ENCODE measurements at places on chromosomes 7 and 10. TPM values are rescaled to one million over a fixed set of nuclear protein-coding genes. Genes with fewer than 3 reads are reported as not detected.
A peak's percentile ranks its signal among the peaks of the same experiment; 100 is the strongest.

- H3K27ac ChIP-seq = no peak overlapping the region
- H3K4me1 ChIP-seq = no peaks in the 10 kb centered on the region
- DNase-seq = no peak
- no peaks in the 10 kb centered on the region for H3K27me3 ChIP-seq
- no peaks in the 10 kb centered on the region for H3K36me3 ChIP-seq
Observed at GRCh38 chr10:126908729-126909128, 3.5 kb downstream of the DOCK1 start.

GRCh38 chr10:116737627-116738327 is 4.6 kb downstream of the HSPA12A start:
- no peak for DNase-seq
- H3K4me1 ChIP-seq = peaks cover 42% of the 10 kb centered on the region
- peak overlapping the region; percentile 89 for H3K27ac ChIP-seq
- no peaks in the 10 kb centered on the region for H3K27me3 ChIP-seq
- H3K36me3 ChIP-seq = no peaks in the 10 kb centered on the region

The OR6B1 gene
- total RNA-seq = not detected

- no peak overlapping the region for H3K4me3 ChIP-seq
- DNase-seq = no peak
- H3K36me3 ChIP-seq = no peaks in the 10 kb centered on the region
- no peak overlapping the region for H3K27ac ChIP-seq
Observed at GRCh38 chr7:31046723-31047122, 5.4 kb upstream of the ADCYAP1R1 start.

- no peak overlapping the region for H3K4me3 ChIP-seq
- peaks cover 28% of the 10 kb centered on the region for H3K4me1 ChIP-seq
- no peaks in the 10 kb centered on the region for H3K36me3 ChIP-seq
- peak; percentile 21 for DNase-seq
- no peaks in the 10 kb centered on the region for H3K27me3 ChIP-seq
- H3K27ac ChIP-seq = no peak overlapping the region
Observed at GRCh38 chr10:12846718-12847117, 154.8 kb downstream of the CCDC3 start.

The SEMA3C gene
- total RNA-seq = 127 TPM

- no peaks in the 10 kb centered on the region for H3K4me1 ChIP-seq
- no peak overlapping the region for H3K4me3 ChIP-seq
- H3K36me3 ChIP-seq = no peaks in the 10 kb centered on the region
- no peak for DNase-seq
- H3K27me3 ChIP-seq = no peaks in the 10 kb centered on the region
- H3K27ac ChIP-seq = no peak overlapping the region
Observed at GRCh38 chr10:110254467-110254866, 47.1 kb downstream of the MXI1 start.

DNA sequence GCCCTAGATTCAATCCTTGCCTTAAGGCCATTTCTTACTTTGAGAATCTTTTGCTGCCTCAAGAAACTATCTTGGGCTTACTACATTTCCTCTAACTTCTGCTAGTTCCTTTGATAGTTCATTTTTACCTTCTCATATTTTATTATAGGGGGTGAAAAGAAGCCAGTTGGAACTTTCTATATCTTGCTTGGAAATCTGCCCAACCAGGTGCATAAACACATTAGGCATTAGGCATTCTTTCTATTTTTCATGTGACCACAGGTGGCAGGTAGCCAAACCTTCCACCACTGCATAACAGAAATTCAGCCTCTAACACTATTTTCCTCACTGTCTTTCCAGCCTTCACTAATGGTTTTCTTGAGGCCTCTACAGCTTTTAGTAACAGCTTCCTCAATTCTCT is 300.0 kb upstream of the SP8 start:
- no peaks in the 10 kb centered on the region for H3K36me3 ChIP-seq
- H3K4me3 ChIP-seq = no peak overlapping the region
- no peaks in the 10 kb centered on the region for H3K4me1 ChIP-seq
- no peak overlapping the region for H3K27ac ChIP-seq

GRCh38 chr10:93063144-93063976 is 2.8 kb downstream of the CYP26C1 start:
- H3K27ac ChIP-seq = no peak overlapping the region
- no peaks in the 10 kb centered on the region for H3K27me3 ChIP-seq
- no peak for DNase-seq
- no peaks in the 10 kb centered on the region for H3K36me3 ChIP-seq
- no peak overlapping the region for H3K4me3 ChIP-seq

- no peak for DNase-seq
- H3K27me3 ChIP-seq = no peaks in the 10 kb centered on the region
- no peak overlapping the region for H3K4me3 ChIP-seq
- H3K27ac ChIP-seq = no peak overlapping the region
- H3K36me3 ChIP-seq = no peaks in the 10 kb centered on the region
Observed at GRCh38 chr7:131774419-131775220, 218.2 kb upstream of the PODXL start.

DNA sequence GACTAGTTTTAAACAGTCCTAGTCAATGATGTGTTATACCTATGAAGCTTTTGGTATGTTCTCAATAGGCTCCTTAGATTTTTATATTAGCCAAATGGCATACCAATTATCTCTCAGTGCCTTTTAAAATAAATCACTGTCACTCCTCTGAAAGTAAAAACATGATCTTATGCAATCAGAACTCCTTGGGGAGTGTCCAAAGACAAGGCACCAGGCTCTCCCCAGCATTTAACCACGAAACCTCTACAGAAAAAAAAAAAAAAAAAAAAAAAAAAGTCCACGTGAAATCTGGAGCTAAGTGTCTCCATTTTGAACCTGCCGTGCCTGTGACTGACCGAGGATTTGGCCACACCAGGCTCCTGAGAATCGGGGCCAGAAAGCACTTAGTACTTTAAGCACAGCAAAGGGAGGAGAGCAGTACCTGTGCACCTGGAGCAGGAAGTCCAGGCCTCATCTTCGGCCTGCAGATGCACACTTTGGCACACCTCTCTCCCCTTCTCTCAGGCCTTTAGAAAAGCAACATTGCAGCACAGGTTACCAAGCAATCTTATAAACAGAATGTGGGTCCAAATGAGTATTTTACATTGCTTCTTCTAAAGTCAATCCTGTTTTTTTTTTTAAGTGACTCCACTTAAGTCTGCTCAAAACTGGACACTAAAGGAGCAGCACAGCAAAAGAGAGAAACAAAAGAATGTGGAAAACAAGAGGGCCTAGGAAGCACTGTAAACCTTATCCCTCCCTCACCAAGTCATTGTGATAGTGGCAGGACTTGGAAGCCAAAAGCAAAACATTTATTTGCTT is 1.5 kb downstream of the FAM13C start:
- no peak overlapping the region for H3K4me3 ChIP-seq
- DNase-seq = no peak
- peaks cover 16% of the 10 kb centered on the region for H3K4me1 ChIP-seq
- no peak overlapping the region for H3K27ac ChIP-seq

The TFPI2 gene
- total RNA-seq = not detected

The LRRC18 gene
- total RNA-seq = not detected

GRCh38 chr7:28623863-28624262 is 211.5 kb downstream of the CREB5 start:
- no peaks in the 10 kb centered on the region for H3K36me3 ChIP-seq
- DNase-seq = no peak
- no peaks in the 10 kb centered on the region for H3K4me1 ChIP-seq

GRCh38 chr7:39033885-39034624 is 56.3 kb downstream of the POU6F2 start:
- H3K27me3 ChIP-seq = no peaks in the 10 kb centered on the region
- DNase-seq = no peak
- H3K4me3 ChIP-seq = no peak overlapping the region
- no peaks in the 10 kb centered on the region for H3K36me3 ChIP-seq
- H3K27ac ChIP-seq = no peak overlapping the region
- no peaks in the 10 kb centered on the region for H3K4me1 ChIP-seq

DNA sequence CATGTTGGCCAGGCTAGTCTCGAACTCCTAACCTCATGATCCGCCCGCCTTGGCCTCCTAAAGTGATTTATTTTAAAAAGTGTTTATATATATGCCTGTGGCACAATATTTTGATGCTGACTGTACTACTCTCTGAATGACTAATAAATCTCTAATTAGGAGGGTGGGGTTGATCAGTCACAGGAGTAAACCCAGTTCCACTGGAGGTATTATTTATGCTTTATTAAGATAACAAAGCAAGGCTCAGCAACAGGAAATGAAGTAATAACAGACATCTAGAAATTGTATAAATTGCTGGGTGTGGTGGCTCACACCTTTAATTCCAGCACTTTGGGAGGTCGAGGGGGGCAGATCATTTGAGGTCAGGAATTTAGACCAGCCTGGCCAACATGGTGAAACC is 26.0 kb upstream of the MCU start:
- H3K27me3 ChIP-seq = no peaks in the 10 kb centered on the region
- no peaks in the 10 kb centered on the region for H3K36me3 ChIP-seq
- H3K4me1 ChIP-seq = no peaks in the 10 kb centered on the region
- H3K27ac ChIP-seq = no peak overlapping the region
- no peak for DNase-seq

DNA sequence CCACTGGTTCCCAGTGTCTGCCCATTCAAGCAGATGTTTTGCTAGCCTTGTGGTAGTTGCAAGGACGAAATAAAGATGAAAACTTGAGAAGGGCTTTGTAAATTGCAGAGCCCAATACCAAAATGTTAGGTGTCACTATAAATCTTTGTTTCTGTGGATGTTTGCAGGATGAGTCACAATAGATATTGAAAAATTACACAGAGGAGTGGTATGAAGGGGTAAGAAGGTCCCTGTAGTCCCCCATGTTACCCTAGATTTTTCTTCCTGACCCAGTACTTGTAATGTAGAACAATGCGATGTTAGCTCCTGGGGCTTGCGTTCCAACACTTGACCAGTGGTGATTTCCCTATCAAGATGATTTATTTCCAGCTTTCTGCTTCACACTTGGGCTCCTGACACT is 102.6 kb upstream of the LYZL1 start:
- H3K36me3 ChIP-seq = no peaks in the 10 kb centered on the region
- H3K27me3 ChIP-seq = no peaks in the 10 kb centered on the region
- no peak overlapping the region for H3K4me3 ChIP-seq

The PLXNA4 gene
- total RNA-seq = 12.6 TPM

GRCh38 chr7:134991469-134992339 is 5.4 kb downstream of the AGBL3 start:
- H3K36me3 ChIP-seq = no peaks in the 10 kb centered on the region
- H3K27ac ChIP-seq = no peak overlapping the region
- H3K27me3 ChIP-seq = no peaks in the 10 kb centered on the region
- no peaks in the 10 kb centered on the region for H3K4me1 ChIP-seq
- no peak for DNase-seq
- no peak overlapping the region for H3K4me3 ChIP-seq

DNA sequence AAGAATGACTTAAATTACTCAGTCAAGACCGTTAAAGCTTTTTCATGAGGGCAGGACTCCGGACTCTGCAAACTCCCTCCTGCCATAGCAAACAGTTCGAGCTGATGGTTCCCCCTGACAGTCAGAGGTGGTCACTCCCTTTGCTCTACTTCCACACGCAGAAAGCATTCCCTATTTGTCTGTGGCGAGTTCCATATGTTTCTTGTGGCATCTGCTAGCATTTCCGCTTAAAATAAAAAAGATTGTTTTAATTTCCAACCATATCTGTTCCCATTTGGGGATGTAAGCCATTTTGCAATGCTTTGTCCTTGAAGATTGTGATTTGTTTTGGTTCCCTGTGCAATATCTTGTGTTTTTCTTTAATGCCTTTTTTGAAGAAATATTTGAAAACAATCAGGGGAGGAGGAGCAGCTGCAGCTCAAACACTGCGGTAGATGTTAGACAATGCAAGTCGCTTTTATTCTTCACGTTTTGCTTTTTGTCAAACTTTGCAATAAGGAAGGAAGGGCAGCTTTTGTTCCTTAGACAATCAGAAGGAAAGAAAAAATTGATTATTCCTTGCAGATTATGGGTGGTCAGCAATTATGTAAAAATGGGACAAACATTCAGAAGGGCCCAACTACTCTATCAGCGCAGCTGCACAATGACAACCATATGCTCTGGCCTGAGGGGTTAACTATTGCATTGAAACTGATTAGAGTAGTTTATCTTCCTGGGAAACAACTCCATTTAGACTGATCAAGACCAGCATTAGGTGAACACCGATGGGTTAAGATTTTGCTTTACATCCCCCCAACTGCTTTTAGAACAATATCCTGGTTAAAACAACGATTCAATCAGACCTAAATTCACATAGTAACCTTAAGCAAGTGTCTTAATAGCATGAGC is 425.8 kb upstream of the NRP1 start:
- no peaks in the 10 kb centered on the region for H3K36me3 ChIP-seq
- DNase-seq = no peak
- no peak overlapping the region for H3K4me3 ChIP-seq
- H3K27me3 ChIP-seq = no peaks in the 10 kb centered on the region

The TMEM176A gene
- 21.8 TPM for total RNA-seq

- H3K27me3 ChIP-seq = no peaks in the 10 kb centered on the region
- no peak overlapping the region for H3K4me3 ChIP-seq
- H3K27ac ChIP-seq = no peak overlapping the region
- no peaks in the 10 kb centered on the region for H3K36me3 ChIP-seq
Observed at GRCh38 chr10:59106441-59106840, 70.0 kb upstream of the PHYHIPL start.

- no peak overlapping the region for H3K4me3 ChIP-seq
- no peaks in the 10 kb centered on the region for H3K27me3 ChIP-seq
- DNase-seq = no peak
- no peaks in the 10 kb centered on the region for H3K4me1 ChIP-seq
- no peak overlapping the region for H3K27ac ChIP-seq
Observed at GRCh38 chr7:36923943-36924436, 199.7 kb upstream of the AOAH start.

The GSTK1 gene
- 154 TPM for total RNA-seq

DNA sequence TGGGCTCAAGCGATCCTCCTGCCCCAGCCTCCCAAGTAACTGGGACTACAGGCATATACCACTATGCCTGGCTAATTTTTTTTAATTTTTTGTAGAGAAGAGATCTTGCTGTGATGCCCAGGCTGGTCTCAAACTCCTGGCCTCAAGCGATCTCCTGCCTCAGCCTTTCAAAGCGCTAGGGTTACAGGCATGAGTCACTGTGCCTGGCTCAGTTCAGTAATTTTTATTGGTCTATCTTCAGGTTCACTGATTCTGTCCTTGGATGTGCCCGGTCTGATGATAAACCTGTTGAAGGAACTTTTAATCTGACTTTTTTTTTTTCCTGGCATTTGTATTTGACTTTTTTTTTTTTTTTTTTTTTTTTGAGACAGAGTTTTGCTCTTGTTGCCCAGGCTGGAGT is 40.1 kb upstream of the STRIP2 start:
- H3K27me3 ChIP-seq = no peaks in the 10 kb centered on the region
- DNase-seq = no peak

The PPP1R9A gene
- 15.7 TPM for total RNA-seq

DNA sequence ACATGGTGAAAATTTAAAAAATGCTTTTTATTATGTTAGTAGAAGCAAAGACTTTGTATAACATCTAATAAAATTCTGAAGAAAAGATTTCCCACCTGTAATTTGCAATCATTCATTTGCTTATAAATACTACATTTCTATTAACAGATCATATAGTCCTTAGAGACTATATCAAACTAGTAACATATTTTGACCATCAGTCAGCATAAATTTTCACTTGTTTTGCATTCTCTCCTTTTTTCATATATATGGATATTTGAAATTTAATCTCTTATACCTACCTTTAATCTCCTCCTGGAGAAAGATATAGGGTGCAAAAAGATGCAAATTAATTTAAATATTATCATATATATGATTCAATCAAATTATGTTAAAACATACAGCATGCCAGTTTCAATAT is 16.9 kb upstream of the TAS2R16 start:
- H3K4me3 ChIP-seq = no peak overlapping the region
- H3K36me3 ChIP-seq = no peaks in the 10 kb centered on the region
- H3K27ac ChIP-seq = no peak overlapping the region

The CLDN3 gene
- not detected for total RNA-seq

The CPXM2 gene
- total RNA-seq = 74.3 TPM

The TNS3 gene
- total RNA-seq = 139 TPM

Data from tibial nerve (tissue), 4 donors.